ENCODE measurements at places on chromosomes 7 and 10. TPM values are rescaled to one million over a fixed set of nuclear protein-coding genes. Genes with fewer than 3 reads are reported as not detected.

DNA sequence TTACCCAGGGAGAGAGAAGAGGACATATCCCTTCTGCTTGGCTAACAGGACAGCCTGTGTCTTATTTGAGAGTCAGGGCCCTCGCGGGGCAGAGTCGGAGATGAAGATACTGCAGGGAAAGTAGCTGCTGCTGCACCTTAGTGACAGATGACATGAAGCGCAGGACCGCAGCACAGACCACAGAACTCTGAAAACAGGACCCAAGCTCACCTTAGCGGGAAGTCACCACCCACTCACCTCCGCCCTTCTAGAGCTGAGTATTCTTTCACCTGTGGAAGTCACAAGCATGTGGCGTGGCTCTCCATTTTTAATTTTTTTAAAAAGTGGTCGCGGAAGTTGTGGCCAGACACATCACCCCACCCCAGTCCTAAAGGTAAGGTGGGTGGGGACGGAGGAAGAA is 191.4 kb downstream of the FAM107B start:
- DNase-seq = no peak
- no peak overlapping the region for H3K4me3 ChIP-seq
- no peaks in the 10 kb centered on the region for H3K36me3 ChIP-seq
- H3K27ac ChIP-seq = no peak overlapping the region
- no peaks in the 10 kb centered on the region for H3K27me3 ChIP-seq

- H3K4me1 ChIP-seq = peaks cover 5% of the 10 kb centered on the region
- peak; percentile 32 for DNase-seq
- no peak overlapping the region for H3K27ac ChIP-seq
- H3K27me3 ChIP-seq = no peaks in the 10 kb centered on the region
Measured at GRCh38 chr7:152341039-152341913, 94.5 kb downstream of the KMT2C start.

GRCh38 chr10:63675171-63675570 is 154.0 kb downstream of the REEP3 start:
- H3K4me3 ChIP-seq = no peak overlapping the region
- no peak for DNase-seq

DNA sequence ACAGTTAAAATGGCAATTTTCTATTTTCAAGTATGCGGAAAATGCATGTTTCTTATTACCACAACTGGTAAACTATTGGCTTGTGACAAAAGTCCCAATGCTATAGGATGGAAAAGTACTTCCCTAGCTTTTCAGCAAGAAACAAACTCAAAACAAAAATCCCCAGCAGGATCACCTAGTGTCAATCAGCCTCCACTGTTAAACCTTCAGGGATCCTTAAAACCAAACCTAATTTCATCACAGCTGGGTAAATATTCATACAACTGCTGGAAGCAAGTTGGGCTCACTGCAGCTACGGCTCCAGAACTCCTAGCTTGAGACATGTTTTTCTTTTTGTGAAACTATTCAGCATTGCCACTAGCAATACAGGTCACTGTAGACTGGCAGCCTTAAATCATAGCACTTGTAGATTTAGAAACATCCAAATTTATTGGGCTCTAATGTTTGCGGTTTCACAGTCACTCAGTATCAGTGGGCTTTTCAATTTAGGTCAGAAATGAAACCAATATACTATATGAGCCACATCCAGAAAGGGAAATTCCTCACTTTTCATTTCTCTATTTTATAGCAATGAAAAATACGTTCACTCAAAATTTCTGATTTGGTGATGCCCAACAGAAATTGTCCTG is 145.2 kb upstream of the ANK3 start:
- H3K4me1 ChIP-seq = peaks cover 6% of the 10 kb centered on the region
- DNase-seq = no peak
- H3K4me3 ChIP-seq = no peak overlapping the region
- no peaks in the 10 kb centered on the region for H3K27me3 ChIP-seq
- H3K36me3 ChIP-seq = no peaks in the 10 kb centered on the region
- peak overlapping the region; percentile 32 for H3K27ac ChIP-seq

Gene EPHA1
- 0.39 TPM for total RNA-seq

Gene OPN4
- not detected for total RNA-seq

Data from Panc1 (cell line).